ENCODE measurements at places on chromosomes 3 and 15. TPM values are rescaled to one million over a fixed set of nuclear protein-coding genes. Genes with fewer than 3 reads are reported as not detected.

Gene RAD51
- total RNA-seq = 15.7 TPM

Gene PCLAF
- 180 TPM for total RNA-seq

Gene CLRN1
- not detected for total RNA-seq

Gene SLC6A20
- not detected for total RNA-seq

Gene POPDC2
- total RNA-seq = not detected

Gene STAB1
- total RNA-seq = 0.12 TPM

Gene KNG1
- total RNA-seq = not detected

Gene BFSP2
- total RNA-seq = not detected

Gene KIF23
- 103 TPM for total RNA-seq

Gene CACNA2D2
- 0.22 TPM for total RNA-seq

Gene GPD1L
- 19.9 TPM for total RNA-seq

Gene C2CD4A
- 0.26 TPM for total RNA-seq

Gene MRAS
- 32.7 TPM for total RNA-seq

Gene EFHB
- not detected for total RNA-seq

Gene FETUB
- 0.45 TPM for total RNA-seq

Gene CPB1
- total RNA-seq = not detected

Gene CFAP92
- total RNA-seq = 0.34 TPM

Gene DNAH12
- not detected for total RNA-seq

Gene SSUH2
- 0.10 TPM for total RNA-seq

Gene TUSC7
- total RNA-seq = not detected

Gene AP2M1
- total RNA-seq = 879 TPM

Gene PLAAT1
- 29.3 TPM for total RNA-seq

Gene UBAP1L
- 0.05 TPM for total RNA-seq

Gene UBR1
- total RNA-seq = 30.7 TPM

Gene CCR9
- total RNA-seq = not detected
